HS-5 (cell line): ENCODE measurements at places on chromosomes 7 and 10.

DNA sequence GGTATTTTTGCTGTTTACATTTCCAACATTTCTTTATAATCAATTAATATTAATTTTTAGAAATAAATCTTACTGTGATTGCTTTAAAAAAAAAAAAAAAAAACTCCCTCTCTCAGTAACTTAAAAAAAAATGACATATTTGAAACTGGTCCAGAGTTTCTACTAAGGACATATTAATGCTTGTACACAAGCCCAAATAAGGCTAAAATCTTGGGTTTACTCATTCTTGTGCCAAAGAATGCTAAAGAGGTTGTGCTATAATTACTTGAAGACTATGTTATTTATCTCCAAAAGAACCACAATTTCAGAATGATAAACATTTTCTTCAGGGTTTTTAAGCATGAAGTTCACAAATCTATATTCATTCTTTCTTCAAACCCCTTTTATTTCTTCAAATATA lies 39.4 kb upstream of the PHF14 start:
- DNase-seq, result no peak

DNA sequence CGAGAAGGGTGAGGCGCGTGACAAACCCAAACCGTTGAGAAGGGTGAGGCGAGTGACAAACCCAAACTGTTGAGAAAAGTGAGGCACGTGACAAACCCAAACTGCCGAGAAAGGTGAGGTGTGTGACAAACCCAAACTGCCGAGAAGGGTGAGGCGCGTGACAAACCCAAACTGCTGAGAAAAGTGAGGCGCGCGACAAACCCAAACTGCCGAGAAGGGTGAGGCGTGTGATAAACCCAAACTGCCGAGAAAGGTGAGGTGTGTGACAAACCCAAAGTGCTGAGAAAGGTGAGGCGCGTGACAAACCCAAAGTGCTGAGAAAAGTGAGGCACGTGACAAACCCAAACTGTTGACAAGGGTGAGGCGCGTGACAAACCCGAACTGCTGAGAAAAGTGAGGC lies 25.0 kb downstream of the ESYT2 start:
- DNase-seq, result no peak

DNA sequence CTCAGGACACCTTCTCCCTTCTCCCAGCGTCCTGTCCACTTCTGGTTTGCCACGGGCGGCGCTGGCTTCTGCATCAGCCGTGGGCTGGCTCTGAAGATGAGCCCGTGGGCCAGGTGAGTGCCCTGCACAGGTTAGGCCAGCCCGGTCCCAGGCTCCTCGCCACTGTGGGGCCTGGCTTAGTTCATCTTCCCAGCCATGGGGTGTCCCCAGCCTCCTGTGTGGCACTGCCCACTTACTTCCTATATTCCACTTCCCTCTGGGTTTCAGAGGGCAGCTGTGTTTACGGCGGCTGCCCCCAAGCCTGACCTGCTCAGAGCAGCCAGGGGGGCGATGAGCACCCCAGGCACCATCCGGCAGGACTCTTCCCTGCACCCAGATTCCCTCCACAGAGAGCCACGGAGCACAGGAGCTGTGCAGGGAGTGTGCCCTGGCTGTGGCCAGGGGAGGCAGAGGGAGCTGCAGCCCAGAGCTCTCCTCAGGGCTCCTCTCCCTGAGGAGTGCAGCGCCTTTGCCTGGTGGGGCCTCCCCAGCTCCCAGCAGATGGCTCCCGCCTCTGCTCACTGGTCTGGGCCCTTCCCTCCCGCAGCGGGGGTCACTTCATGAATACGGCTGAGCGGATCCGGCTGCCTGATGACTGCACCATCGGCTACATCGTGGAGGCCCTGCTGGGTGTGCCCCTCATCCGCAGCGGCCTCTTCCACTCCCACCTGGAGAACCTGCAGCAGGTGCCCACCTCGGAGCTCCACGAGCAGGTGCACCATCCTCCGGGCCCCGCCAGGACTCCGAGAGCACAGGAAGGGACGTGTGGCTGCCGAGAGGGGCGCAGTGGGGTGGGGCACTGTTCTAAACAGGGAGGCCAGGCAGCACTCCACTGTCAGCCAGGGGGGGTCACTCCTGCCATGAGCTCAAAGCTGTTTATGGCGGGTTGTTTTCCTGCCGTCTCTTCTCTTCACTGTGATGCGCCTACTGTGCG lies 6.4 kb downstream of the LFNG start:
- no peak for DNase-seq

GRCh38 chr7:150901160-150902035 lies 49.1 kb downstream of the AOC1 start:
- DNase-seq, result no peak

GRCh38 chr7:55127622-55128081 lies 108.8 kb downstream of the EGFR start:
- DNase-seq, result no peak

DNA sequence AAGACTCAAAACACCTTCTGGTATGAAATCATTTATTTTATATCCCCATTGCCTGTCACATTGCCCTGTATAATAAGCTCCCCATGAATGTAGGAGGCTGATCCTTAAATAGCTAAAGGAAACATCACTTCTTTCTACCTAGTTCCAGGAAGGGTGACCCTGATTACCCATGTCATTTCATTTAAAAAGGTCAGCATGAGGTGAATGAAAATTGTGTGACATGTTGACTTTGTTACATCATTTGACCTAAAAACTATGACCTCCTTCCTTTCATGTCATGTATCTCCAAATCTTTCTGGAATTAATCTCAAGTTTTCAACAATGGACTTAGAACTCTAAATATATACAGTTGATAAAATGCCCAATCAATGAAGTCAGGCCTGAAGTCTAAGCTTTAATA lies 161.5 kb downstream of the AHR start:
- DNase-seq, result no peak

DNA sequence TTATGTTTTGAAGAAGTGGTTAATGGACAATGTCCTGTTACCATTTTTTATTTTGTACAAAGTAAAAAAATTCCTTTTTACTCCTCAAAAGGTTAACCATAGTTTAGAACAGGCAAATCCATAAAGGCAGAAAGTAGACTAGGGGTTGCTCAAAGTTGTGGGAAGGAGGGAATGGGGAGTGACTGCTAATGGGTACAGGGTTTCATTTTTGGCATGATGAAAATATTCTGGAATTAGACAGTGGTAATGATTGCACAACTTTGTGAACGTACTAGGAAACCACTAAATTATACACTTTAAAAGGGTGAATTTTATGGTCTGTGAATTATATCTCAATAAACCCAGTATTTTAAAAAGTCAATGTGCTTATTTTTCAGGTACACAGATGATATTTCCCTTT lies 35.4 kb upstream of the CDK14 start:
- no peak for DNase-seq

DNA sequence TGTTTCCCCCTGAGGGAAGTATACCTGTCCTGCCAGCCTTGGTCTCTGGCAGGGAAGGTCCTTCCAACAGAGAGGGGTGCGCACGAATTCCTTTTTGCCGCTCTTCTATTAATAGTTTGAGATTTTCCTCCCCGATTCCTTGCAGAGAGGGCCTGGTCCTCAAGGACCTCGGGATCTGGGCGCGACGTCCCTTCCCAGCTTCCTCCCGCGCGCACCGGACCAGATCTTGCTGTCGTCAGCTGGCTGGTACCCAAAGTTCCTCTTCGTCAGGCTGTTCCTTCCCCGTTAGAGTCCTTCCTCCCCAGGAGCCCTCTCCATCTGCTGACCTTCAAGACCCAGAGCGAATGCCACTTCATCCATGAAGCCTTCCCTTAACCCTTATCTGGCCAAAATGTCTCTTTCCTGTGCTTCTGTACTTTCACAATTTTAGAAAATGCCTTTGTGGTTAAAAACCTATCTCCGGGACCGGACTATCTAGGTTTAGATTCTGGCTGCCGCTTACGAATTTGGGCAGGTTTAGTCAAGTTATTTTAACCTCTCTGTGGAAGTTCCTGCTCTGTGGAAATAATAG lies 851 bp upstream of the GOT1 start:
- peak; percentile 14 for DNase-seq

GRCh38 chr10:117535298-117536071 lies 7.1 kb upstream of the EMX2 start:
- no peak for DNase-seq

DNA sequence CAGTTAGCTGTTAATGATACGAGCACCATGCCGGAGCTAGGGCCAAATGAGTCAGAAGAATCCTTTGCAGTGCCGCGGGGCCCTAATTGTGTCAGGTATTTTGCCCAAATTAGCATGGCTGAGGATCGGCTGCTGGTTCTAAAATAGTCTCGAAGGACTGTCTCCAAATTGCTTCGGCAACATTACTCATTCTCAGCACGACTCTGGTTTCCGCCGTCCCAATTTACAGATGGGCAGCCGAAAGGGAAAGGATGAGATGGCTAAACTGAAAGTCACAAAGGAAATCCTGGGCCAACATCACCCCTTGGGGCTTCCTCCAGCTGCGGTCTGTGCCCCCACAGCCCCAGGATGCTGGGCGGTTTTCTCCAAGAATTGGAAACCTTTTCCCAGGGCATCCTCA lies 351.4 kb downstream of the PAXIP1 start:
- no peak for DNase-seq

DNA sequence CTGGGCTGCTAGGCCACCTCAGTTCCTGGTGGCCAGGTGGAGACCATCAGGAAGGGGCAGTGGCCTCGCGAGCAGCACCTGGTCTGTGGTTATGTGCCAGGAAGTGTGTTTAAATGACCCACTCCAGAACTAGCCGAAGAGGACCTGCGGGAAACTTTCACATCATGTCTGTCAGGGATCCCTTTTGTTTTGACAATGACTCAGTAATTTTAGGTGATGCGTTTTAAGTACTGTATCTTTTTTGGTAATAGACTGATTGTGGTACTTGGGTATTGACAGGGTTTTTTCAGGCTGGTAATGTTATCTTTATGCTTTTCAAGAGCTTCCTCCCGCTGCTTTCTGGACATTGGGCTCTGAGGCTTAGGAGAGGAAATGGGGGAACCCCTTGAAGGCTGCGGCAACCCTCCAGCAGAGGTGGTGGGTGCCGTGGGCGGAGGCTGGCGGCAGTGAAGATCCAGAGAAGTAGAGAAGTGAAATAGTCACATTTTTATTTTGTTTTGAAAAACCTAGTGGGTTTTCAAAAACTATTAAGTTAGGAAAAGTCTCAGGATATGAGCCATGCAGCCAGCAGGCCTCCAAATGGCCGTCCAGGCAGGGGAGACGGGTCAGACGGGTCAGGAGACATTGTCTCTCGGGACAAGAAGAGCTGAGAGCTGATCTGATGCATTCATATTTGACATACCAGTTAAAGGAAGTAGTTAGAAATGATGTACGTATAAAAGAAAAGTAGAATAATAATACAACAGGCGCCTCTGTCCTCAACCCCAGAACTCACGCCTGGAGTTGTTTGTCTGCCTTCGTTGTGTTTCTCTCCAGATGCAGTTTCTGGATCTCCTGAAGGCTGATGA lies 27.7 kb downstream of the PPP2R2D start:
- DNase-seq, result no peak

GRCh38 chr10:112775892-112776674 lies 174.0 kb upstream of the TCF7L2 start:
- DNase-seq, result no peak

GRCh38 chr7:90212149-90212495 lies 582 bp downstream of the STEAP2 start:
- DNase-seq, result no peak

DNA sequence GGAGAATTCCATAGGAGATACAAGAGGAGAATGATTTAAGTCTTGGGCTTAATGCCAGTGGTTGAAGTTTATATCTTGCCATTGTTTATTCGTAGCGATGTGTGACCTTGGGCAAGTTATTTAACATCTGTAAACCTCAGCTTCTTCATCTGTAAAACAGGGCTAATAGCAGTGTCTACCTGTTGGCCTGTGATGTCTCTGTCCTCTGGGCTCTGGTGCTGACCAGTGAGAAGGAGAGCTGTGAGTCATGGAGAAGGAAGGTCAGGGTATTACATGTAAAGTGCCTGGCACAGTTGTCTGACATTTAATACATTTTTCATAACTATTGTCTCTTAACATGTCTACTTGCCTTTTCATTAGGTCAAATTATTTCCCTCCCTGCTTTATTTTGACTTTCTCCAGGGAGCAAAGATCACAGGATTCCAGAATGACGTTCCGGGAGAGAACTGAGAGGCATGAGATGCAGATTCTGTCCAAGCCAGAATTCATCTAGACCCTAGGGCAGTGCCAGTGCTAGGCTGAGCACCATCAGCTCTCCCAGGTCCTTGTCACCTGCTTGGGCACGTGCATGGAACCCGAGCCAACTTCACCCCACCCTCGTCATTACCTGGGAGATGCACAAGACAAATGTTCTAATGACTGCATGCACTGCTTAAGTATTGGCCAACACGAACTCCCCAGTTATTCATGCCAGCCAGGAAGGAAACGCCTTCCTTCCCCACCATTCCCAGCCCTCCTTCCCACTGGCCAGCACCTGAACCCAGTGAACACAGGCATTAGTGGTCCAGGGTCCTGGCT lies 187.9 kb downstream of the DPY19L1 start:
- DNase-seq, result no peak

- no peak for DNase-seq
Observed at GRCh38 chr7:142668495-142668894, 80.8 kb upstream of the PRSS1 start.

DNA sequence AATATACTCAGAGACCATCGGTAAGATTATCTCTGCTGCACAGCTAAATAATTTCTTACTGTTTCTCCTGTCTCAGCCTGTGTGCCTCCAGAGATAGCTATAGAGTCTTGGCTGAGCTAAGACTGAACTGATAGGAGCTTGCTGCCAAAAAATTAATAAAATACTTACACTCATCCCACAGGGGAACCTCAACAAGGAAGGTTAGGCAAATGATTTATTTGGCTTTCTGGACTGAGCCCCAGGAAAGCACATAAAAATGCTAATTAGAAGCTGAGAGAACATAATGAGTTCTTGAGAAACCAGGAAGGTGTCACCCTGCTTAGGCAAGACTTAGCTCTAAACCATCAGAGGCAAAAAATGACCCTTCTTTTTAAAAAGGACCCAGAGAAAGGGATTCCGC lies 534.5 kb downstream of the TNS3 start:
- no peak for DNase-seq

DNA sequence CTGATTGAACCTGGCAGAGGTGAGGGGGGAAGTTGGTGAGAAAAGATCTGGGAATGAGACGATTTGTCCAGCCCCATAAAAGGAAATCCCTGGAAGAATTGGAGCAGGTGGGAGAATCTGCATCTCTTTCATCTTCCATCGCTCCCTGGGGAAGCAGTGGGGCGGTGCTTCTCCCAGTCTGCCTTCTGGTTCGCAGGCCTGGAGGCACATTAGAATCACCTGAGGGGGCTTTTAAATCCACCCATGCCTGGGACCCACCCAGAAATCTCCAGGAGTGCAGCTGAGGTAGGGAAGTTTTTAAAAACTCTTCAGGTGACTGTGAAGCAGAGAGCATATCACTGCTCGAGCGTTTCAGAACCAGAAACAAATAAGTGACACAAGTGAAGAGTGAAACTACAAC lies 26.7 kb upstream of the SYPL1 start:
- no peak for DNase-seq

DNA sequence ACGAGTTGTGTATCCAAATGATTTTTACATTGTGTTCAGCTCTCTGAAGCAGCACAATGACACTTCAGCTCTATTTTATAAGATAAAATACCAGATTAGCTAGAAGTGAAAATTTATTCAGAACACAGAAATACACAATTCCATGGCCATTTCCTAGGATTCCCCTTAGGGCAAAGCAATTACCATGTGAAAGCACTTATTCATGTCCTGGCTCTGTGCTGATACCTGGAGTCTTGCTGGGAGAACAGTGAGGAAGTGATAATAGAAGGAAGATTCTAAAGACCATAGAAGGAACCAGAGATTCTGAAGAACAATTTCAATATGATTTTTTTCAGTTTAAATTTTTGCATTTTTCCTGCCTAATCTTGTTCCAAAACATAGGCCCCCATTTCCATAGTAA lies 657.4 kb upstream of the ZWINT start:
- no peak for DNase-seq

GRCh38 chr7:99083733-99084132 lies 60.2 kb downstream of the SMURF1 start:
- DNase-seq, result no peak
